ENCODE measurements at places on chromosomes 5 and 9.

GRCh38 chr5:638501-639252, 26.5 kb downstream of the CEP72 start:
- no peak for DNase-seq

GRCh38 chr5:177445052-177445916, 1.3 kb upstream of the PRR7 start:
- no peak for DNase-seq

GRCh38 chr5:68369023-68369359, 153.4 kb downstream of the PIK3R1 start:
- DNase-seq, result no peak

- DNase-seq, result no peak
These were observed 101.4 kb downstream of the FBXO4 start for GRCh38 chr5:42026446-42026845.

DNA sequence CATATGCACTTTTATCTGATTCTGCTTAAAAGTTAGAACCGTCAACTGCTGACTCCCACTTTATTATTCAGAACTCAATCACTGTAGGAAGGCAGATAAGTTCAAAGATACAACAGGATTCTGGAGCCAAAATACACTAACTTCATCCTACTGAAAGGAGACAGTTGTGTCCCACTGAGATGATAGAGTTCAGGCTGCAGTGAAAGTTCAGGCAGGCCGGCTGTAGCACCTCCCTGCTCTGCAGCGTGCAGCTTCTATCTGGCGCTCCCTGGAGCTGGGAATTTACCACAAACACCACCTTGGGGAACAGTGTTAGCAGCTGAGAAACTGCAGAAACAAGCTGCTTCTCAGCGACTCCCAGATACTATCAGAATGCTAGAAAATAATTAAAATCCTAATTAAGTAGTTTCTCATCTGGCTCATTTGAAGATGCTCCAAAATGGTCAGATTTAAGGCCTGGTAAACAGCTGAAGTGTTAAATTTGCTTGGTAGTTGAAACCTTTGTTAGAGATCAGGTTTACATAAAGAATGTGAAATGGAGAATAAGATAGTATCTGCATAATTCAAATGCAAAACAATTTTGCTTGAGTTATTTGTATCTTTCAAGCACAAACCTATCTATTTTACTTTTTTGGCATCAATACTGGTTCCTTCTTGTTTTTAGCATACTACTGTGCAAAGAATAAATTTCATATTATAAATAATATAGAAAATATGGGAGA, 52.3 kb upstream of the CNTLN start:
- DNase-seq, result no peak

- no peak for DNase-seq
These were observed 52.6 kb downstream of the GNA14 start for GRCh38 chr9:77595426-77596095.

DNA sequence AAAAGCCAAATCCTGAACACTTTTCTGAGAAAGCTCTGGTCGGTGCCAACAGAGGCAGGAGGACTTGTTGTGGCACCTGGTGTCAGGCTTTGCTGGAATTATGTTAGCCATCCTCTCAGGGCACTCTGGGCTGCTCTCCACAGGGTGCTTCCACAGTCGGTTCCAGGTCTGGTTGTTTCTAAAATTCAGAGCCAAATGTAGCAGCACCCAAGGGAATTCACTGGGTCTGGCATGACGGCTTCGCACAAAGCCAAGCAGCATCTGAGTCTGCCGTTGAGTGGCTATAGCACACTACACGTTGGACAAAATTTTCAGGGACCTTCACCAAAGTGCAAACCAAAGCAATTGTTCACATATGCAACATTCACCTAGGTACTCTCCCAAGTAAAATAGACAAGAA, 110.2 kb downstream of the PJA2 start:
- DNase-seq, result no peak

GRCh38 chr9:132639322-132639721, 30.5 kb downstream of the DDX31 start:
- no peak for DNase-seq

- no peak for DNase-seq
These were observed 231.8 kb downstream of the PIK3R1 start for GRCh38 chr5:68447136-68447929.

Data from NCI-H510A (cell line).